ENCODE measurements at places on chromosomes 11 and 22. TPM values are rescaled to one million over a fixed set of nuclear protein-coding genes. Genes with fewer than 3 reads are reported as not detected.

Gene PKNOX2
- total RNA-seq = 3.1 TPM

Gene GAL3ST1
- 13.0 TPM for total RNA-seq

Gene BMAL1
- 8.7 TPM for total RNA-seq

Gene OTOG
- total RNA-seq = 0.16 TPM

Gene DNAJB7
- not detected for total RNA-seq
